ENCODE measurements at places on chromosomes 2 and 18.

DNA sequence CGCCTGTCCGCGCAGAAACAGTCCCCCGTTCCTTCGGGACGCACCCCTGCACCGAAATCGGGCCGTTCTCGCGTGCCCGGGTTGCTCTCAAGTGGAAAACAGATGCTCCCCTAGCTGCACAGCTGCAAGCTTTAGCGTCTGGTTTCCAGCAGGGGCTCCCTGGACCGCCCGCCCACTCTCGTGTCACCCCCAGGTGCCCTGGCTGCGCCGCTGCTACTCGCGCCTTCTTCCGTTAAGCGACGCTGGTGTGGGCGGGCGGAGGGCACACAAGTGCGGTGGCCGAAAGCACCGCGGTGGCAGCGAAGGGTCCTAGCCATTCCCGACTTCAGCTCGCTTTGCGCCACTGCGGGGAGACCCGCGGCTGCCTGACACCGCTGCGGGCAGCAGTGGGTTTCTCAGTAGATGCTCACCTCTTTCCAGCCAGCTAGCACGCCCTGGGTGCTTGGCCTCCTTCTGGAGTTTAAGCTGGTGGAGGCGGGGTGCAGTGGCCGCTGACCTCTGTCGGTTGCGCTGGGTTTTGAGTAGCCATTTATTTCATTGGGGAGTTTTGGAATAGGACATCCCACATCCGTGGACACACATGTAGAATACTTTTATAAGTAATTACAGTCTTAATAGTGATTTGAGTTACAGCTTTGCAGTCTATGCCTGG lies 806 bp downstream of the ZNF407 start:
- DNase-seq: peak; percentile 77

GRCh38 chr2:167127135-167127534 lies 238.9 kb downstream of the XIRP2 start:
- DNase-seq: no peak

GRCh38 chr2:71423817-71424420 lies 29.4 kb upstream of the DYSF start:
- no peak for DNase-seq

- peak; percentile 73 for DNase-seq
Observed at GRCh38 chr2:67650291-67651133, 253.4 kb downstream of the ETAA1 start.

- DNase-seq: no peak
Observed at GRCh38 chr2:161594445-161594844, 29.8 kb upstream of the SLC4A10 start.

- DNase-seq: no peak
Observed at GRCh38 chr2:71063216-71063615, 5.2 kb upstream of the NAGK start.

DNA sequence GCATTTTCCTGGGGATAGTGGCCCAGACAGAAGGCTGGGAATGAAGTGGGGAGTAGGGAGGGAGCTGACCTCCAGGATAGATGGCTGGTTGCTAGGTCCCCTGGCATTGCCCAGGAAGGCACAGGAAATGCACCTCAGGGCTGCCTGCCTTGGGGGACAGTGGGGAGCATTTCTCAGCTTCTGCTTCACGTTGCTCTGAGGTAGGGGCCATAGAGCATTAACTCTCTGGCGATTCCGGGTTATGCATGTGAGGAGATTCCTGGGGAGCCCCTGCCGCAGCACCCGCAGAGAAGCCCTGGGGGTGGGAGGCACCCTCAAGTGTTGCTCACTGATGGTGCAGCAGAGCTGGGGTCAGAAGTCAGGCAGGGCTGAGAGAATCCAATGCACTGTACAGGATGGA lies 256.5 kb downstream of the CYP26B1 start:
- no peak for DNase-seq

GRCh38 chr18:36786686-36787085 lies 42.1 kb downstream of the TPGS2 start:
- no peak for DNase-seq

- no peak for DNase-seq
Observed at GRCh38 chr2:167420211-167420610, 531.9 kb downstream of the XIRP2 start.

DNA sequence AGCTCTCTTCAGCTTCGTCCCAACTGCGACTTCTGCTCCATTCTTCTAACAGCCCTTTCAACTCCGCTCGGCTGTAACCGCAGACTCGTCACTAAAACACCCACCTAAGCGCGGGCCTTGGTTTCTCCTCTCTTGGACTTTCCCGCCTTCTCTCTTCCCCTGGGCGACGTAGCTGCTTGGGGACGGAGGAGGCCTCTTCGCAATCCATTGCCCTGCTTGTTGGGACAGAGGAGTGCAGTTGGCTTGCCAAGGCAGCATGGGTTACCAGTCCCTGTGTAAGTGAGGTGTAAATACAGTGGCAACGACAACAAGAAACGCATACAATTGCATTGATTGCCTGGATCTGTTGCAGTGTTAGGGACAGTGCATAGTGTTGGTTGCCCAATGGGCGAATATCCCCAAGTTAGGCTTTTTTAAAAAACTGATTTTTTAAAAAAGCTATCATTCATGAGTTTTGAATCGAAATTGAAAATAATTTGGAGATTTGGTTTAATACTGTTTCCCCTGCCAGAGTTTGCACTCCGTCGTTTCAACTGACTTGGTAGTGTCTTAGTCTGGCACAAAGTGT lies 484 bp upstream of the DARS1 start:
- DNase-seq: peak; percentile 69

DNA sequence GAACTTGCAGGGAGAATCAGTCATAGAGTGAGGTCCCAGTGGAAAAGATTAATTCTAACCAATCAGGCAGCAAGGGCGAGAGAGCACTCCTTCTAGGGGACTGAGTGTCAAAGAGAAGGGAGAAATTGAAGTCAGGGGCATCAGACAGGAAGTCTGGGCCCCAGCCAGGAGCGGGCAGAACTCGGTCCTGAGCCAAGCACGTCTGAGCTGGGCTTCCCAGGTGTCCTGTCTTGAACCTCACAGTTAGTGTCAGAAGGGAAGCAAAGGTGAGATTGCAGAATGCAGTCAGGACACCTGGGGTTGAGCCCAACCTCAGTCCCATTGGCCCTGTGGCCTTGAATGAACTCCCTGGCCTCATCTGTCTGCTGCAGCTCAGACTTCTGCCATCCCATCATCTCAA lies 220.9 kb downstream of the SMAD2 start:
- no peak for DNase-seq
